ENCODE measurements at places on chromosomes 1 and 21. TPM values are rescaled to one million over a fixed set of nuclear protein-coding genes. Genes with fewer than 3 reads are reported as not detected.

DNA sequence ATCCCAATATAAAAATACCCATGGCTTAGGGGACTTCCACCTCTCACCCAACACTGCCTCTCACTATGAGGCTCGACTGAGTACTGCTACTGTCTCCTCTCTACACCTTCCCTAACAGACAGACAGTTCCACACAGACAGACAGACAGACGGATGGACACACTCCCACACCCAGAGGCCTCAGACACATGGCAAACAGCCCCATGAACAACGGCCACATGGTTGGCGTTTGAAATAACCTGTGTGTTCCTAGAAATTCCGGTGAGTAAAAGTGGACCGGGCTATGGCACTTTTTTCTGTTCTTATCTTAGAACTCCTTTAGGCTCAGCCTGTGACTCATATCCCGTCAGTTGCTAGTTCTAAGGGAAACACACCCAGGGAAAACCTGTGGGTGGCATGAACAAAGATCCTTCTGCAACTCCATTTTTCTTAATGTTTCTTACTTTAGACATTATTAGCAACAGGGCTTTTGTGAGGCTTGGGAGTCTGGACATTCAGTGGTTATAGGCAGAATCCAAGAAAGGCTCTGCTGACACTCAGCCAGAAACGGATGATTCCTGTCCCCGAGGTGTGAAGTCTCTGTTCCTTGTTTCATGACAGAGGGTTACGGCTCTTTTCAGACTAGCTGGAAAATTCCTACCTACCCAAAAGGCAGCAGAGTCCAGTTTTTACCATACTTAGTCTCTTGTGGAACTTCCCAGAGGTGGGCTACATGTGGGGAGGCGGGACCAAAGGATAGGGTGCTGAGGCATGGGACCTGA, 90.5 kb upstream of the TLR5 start:
- no peak for DNase-seq

DNA sequence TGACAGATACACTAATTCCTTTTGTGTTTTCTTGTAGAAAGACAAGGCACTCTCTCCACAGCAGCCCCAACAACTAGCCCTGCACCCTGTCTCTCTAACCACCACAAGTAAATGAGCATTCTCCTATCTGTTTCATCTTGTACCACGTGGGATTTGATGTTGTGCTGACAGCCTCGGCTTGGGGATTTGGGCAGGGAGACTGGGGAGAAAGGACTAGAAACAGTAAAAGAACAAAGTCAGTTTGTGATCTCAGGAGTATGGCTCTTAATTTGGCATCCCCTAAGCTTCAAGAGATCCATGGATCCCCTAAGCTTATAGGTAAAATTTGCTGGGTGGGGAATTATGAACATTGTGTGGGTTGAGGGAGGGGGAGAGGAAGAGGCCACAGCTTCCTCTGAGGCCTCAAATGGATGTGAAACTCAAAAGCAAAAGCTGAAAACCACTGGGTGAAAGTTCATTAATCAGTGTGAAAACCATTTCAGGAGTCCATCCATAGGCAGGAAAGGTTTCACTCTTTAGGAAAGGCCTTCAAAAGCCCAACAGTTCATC, 3.1 kb downstream of the C1orf162 start:
- no peak for DNase-seq

DNA sequence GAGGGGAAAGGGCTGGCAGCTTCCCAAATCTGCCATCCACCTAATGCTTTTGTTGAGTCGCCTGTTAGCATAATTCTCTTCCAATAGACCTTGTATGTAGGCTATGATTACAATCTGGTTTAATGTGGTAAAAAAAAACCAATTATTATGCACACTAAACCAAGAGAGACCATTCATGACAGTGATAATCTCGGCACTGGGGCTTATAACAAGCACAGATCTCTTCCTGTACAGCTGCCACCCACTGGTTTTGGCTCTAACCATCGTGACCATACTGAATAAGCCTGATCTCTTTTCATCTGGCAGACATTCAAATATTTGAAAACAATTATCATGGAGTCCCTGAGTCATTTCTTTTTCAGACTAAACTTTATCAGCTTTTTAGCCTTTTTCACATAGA, 12.0 kb upstream of the SYT14 start:
- DNase-seq, result no peak

DNA sequence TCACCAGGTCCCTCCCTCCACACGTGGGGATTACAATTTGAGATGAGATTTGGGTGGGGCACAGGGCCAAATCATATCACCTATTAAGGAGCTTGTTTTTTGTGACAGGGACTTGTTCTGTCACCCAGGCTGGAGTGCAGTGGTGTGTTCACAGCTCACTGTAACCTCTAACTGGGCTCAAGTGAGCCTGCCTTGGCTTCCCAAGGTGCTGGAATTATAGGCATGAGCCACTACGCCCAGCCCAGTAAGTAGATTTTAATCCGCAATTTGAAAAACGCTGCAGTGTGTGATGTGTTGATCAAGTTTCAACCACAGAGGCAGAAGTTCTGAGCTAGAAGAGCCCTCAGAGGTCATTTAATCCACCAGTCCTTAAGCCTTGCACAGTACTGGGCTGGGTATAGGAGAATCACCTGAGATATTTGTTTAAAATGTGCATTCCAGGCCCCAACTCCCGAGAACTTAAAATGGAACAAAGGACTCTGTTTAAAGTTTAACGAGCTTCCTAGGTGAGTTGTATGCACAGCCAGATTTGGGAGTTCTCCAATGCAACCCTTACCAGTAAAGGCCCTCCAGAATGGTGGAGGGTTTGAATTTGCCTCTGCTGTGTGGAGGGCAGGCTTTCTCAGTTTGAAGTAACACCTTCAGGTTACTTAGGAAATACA, 13.4 kb downstream of the RPL11 start:
- no peak for DNase-seq

Gene SH2D2A
- total RNA-seq, result 1.4 TPM

Gene CD48
- 1.00 TPM for total RNA-seq
